ENCODE measurements at places on chromosomes 2 and 18.

DNA sequence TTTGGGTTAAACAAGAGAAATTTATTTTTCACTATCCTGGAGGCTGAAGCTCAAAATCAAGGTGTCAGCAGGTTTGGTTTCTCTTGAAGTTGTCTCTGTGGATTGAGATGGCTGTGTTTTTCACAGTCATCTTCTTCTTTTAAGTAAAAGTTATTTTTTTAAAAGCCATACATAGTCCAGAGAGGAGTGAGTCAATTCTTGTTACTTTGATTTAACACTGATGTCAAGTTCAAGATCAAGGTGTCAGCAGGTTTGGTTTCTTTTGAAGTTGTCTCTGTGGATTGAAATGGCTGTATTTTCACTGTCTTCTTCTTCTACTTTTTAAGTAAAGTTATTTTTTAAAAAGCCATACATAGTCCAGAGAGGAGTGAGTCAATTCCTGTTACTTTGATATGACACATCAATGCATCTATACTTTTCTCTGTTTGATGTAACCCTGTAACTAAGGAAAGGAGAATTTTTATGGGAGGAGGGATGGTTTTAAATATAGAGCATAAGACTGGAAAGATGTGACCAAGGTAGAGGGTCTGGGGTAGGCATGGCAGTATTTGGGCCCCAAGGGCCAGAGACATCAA lies 22.5 kb upstream of the RASGRP3 start:
- no peak for DNase-seq

DNA sequence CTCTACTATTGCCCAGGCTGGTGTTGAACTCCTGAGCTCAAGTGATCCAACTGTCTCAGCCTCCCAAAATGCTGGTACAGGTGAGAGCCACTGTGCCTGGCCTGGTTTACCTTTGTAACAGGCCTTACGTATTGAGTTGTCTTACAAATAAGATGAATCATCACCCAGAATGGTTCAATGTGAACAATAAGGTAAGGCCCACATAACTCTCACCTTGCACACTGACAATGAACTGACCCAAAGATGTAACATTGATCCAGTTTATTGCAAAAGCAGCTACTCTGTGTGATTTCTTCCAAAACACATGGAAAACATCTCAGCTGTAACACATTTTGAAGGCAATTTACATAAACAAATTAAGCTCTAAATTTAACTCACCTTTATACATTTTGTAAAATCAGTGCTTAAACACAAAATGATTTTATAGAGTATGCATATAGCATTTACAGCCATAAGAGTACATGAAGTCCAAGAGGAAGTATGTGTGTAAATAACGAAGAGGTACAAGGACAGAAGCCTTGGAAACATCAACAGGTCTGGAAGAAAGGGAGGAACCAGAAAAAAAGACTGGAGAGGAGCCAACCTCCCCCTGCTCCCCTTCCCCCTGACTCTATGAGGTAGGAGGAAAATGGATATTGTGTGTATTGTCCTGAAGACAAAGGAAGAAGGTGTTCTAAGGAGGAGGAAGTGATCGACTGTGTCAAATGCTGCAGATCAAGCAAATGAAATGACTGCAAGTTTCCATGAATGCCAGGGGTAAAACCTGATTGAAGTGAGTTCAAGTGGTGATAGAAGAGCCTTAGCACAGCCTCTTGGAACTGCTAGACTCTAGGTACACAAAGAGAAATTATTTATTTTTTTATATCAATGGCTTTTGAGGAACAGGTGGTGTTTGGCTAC lies 5.6 kb upstream of the WDFY1 start:
- no peak for DNase-seq

GRCh38 chr2:121881038-121881437 lies 125.6 kb downstream of the TSN start:
- DNase-seq, result no peak

DNA sequence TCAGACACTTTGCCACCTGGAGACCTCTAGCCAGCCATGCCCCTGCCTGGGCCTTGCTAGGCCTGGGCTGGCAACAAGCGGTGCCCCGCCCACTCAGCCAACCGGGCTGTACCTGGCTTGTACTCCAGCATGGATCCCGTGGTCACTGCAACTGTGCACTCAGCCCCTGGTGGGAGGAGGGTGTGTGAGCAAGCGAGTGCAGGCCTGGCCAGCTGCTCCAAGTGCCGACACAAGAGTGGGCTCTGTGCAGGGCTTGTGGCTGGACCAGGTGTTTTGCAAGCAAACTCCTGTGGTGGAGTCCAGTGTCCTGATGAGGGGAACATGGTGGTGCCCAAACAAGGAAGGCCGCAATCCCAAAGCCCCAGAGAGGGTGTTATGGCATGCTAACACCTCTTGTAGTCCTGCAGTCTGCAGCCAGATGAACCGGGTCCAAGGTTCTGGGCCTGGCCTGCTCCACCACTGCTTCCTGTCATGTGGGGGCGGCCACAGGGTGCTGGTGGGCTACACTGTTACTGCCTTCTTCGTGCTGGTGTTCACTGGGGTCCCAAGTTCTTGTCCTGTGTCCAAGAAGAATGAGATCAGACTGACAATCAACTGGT lies 60.1 kb upstream of the CD28 start:
- DNase-seq, result no peak

- DNase-seq, result no peak
Measured at GRCh38 chr2:28981016-28981441, at the start of gene TOGARAM2. TOGARAM2 (plus strand) TSS chr2:28981298; CDS start chr2:28994835, 13,537 bp downstream.

DNA sequence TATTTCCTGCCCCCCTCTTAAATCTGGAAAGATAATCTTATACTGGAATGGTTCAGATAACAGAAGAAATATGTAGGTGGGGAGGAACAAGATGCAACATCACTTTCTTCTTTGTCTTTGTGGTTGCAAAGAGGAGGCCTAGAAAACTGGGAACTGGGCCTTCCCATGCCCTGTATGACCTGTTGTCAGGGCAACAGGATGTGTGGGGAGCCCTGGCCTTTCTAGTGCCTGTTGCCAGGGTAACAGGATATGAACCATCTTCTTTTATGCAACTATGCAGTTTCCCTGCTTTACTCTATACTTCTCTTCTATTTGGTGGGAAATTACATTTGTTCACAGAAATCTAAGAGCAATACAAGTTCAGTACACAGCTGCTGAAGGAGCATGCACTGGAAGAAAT lies 79.8 kb upstream of the PDE1A start:
- DNase-seq, result no peak

- DNase-seq, result no peak
Measured at GRCh38 chr2:216292886-216293301, 79.4 kb downstream of the MARCHF4 start.

GRCh38 chr2:180359522-180360282 lies 352.6 kb upstream of the CWC22 start:
- DNase-seq, result peak; percentile 53

All from Jurkat, Clone E6-1 (cell line).